LNCaP clone FGC (cell line): ENCODE measurements at places on chromosomes 6 and 20.
A peak's percentile ranks its signal among the peaks of the same experiment; 100 is the strongest.

DNA sequence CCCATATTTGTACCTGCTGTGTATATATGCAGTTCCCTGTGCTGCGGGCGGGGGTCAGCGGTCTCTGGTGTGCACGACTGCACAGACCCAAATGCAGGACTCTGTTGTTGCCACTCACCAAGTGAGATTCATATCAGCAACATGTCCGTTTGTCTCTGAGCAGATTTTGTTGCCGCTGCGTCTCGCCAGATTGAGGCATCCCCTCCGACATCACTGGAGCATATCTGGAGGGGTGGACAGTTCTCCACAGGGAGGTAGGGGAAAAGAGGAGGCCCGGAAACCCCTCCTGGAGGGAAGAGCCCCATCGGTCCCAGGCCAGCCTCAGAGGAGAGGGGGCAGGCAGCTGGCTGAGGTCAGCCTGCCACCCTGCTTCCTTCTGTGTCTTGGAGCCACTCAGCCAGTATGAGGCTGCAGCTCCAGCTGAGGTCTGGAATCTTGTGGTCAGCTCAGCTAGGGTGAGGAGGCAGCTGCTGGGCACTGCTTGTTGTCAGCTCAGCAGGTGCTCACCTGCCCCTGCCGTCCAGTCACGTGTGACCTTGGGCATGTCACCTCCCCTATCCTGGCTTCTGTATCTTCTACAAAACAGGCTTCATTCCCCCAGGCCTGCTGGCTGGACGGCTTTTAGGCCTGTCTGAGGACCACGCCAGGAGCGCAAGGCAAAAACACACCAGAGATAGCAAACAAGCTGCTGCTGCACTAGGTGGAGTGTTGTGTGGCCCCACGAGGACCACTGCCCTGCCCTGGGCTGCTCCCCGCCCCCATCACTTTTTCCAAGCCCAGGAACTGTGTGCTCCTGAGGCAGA is 47.1 kb downstream of the HNF4A start:
- no peak for DNase-seq

- no peak for DNase-seq
Observed at GRCh38 chr20:1298888-1299511, 29.9 kb downstream of the SDCBP2 start.

DNA sequence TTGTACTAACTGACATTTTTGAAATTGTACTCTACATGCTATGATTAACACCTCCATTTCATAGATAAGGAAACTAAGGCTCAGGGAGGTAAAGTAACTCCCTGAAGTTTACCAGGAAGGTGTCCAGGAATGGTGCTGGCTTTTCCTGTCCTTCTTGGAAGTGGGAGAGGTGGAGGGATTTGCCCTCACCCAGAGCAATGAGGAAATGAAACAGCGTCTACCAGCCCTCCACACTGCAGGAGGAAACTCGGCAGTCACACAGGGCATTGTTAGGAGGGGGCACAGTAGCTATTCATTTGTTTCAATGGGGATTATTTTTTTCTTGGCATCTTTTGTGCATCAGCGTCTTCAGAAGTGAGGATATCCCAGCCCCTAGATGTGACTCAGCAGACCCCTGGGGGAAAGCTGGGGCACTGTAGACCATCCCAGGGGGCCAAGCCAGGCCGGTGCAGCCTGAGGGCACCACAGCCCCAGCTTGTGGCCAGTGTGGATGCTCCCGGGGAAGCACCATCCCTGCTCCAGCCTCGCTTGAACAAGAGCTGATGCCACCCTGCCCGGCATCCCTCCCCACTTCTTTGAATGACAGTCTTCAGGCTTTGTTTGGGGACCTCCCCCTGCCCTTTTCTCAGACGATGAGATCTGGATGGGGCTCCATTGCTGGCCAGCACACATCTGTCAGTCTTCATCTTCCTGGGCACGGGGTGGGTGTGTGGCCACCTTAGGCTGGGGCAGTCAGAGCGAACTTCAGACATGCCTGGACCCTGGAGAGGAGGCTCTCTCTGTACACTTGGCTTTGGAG is 224.4 kb upstream of the PMEPA1 start:
- no peak for DNase-seq

DNA sequence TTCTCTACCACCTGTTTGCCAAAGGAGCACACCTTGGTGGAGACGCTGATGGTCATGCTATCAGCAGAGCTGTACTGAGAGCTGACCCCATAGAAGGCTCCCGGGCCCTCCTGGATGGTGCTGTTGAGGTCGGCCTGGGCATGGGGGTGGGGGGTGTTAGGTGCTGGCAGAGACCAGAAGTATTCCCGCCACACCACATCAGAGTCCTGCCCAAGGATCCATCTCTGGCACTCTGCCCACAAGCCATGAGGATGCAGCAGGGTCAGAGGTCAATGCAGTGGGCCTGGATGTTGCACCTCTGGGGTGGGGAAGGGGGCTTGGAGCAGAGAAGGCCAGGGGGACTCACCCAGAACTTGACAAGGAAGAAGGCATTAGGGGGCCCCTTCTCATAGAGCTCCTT is 7.4 kb downstream of the RPL10A start:
- no peak for DNase-seq

DNA sequence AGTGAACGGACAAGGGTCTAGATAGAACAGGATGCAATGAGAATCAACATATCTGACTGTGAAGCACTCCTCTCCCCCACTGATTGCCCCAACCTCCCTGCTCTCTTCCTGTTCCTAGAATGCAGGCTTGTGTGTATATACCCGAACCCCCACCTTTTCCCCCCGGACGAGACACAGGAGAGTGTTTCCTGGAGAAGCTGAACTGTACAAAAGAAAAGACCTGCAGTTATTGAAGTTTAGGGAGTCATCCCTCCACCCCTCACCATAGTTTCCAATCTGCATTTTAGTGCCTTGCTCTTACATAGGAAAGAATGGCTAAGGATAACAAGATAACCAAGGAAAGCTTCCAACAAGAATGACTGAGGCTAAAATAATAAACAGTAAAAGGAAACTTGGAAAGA is 55.5 kb upstream of the PDE10A start:
- no peak for DNase-seq

DNA sequence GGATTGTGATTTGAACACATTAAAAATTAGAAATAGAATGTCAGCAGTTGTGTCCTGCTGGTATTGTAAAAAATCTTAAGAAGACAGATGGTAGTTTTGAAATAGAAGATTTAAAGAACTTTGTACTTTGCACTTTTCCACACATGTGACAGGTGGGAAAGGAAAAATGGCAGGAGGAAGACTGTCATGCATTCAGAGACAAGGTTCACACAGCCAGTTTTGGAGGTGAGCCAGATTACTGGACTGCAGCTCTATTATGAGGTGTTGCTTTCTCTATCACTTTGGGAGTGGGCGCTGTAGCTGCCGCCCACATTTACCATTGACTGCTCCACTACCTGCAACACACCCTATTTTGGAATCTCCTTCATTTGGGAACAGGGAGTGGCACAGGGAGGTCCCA is 12.1 kb upstream of the NDUFAF4 start:
- DNase-seq: no peak

DNA sequence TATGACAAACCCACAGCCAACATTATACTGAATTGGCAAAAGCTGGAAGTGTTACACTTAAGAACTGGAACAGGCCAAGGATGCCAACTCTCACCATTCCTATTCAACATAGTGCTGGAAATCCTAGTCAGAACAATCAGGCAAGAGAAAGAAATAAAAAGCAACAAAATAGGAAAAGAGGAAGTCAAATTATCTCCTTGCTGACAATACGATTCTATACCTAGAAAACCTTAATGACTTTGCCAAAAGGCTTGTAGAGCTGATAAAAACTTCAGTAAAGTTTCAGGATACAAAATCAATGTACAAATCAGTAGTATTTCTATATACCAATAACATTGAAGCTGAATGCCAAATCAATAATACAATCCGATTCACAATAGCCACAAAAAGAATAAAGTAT is 32.4 kb downstream of the OR5V1 start:
- DNase-seq: no peak

GRCh38 chr20:25314497-25315417 is 66.9 kb downstream of the PYGB start:
- no peak for DNase-seq

- no peak for DNase-seq
Observed at GRCh38 chr20:34517114-34517505, 888 bp downstream of the DYNLRB1 start.

DNA sequence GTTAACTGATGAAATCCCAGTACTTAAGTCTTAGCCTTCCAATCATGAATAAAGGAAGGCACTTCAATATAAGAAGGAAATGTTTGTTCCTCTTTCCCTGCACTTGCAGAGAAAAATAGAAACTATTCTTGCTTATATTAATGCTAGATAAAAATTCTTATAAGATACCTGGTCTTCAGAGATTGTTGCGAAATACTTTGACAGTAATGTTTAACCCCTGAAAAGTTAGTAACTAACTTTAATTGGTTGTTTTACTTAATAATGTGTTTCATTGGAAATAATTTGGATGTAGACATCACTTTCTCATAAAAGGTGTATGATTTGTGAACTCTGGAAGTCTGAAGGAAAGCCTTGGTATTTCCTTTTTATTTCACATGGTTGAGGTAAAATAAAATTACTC is 294.2 kb upstream of the SYNCRIP start:
- no peak for DNase-seq

- DNase-seq: no peak
Observed at GRCh38 chr20:38982291-38982690, 20.1 kb downstream of the DHX35 start.

DNA sequence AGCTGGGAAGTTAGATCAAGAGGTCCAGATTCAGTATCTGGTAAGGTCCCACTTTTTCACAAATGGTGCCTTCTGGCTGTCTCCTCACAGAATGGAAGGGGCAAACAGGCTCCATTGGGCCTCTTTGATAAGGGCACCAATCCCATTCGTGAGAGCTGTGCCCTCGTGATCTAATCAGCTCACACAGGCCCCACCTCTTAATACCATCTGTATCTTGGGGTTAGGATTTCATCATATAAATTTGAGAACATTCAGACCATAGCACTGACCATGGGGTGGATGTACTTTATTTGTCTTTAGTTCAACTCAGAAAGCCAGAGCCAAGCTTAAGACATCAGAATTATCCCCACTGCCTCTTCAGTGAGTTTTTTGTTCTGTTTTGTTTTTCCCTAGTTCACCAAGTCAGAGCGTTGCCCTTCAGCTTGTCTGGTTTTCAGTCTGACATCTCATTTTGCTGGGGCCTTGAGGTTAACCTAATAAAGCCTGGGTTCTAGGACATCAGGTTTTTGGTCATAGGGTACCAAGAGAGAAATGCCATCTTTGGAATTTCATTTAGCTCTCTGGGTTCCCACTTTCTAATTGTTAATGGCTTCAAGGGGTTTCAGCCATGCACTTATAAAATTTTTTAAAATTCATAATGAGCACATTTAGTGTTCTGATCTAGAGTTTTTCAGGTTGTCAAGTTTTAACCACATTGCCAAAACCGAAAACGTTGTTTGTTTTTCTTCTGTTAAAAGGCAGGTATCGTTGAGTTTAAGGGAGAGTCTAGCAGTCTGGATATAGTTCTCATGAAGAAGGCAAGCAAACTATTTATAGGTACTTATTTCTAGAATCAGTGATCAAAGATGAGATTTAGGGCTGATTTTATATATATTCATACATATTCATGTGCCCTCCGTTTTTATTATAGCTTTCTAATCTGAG is 19.0 kb downstream of the SENP6 start:
- DNase-seq: no peak

DNA sequence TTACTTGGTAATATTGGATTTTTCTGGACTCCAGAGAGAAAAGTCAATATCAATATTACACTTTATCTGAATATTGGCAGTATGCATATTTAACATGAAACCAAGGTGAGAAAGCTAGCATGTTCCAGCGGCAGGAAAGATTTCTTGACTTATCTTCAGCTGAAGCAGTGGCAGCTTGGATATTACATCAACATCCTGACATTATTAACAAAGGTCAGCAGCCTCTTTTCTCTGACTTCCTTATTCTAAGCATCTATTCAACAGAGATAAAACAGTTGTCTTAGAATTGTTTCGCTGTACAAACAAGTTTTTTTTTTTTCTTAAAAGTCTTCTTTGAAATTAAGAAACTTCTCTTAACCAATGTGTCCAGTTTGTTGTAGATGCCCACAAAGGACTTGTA is 11.8 kb downstream of the DCBLD1 start:
- DNase-seq: no peak

- no peak for DNase-seq
Observed at GRCh38 chr6:142700671-142701312, 244.2 kb downstream of the HIVEP2 start.

GRCh38 chr6:148451690-148452089 is 109.1 kb downstream of the SASH1 start:
- DNase-seq: no peak

GRCh38 chr20:61313396-61313795 is 61.3 kb downstream of the CDH4 start:
- no peak for DNase-seq

DNA sequence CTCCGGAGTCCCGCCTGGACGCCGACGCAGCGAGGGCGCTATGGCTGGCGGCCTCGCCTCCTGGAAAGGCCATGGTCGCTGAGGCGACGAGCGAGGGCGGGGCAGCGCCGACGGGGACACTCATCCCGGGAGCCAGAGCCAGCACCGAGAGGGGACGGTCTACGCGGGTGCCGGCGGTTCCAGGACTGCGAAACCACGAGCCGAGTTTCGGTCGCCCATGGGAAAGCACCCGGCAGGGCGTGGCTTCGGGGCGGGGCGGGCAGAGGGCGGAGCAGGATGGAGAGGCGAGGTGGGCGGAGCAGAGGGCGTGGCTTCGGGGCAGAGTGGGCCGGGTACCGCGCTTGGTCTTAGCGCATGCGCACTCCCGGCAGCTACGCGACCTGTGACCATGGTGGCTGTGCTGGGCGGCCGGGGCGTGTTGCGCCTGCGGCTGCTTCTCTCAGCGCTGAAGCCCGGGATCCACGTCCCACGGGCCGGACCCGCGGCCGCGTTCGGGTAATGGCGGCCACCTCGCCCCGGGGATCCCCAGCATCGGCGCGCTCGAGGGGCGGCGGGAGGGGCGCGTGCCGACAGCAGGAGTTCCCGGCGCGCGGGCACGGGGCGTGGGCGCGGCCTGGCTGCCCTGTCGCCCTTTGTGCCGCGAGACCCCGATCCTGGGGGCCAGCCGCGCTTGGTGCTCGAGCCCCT is at the start of gene BPHL:
Gene BPHL (plus strand): TSS at position 359 of the 687 bp plus-strand sequence. CDS start 30 bp downstream, at position 389.
- DNase-seq: peak; percentile 64

DNA sequence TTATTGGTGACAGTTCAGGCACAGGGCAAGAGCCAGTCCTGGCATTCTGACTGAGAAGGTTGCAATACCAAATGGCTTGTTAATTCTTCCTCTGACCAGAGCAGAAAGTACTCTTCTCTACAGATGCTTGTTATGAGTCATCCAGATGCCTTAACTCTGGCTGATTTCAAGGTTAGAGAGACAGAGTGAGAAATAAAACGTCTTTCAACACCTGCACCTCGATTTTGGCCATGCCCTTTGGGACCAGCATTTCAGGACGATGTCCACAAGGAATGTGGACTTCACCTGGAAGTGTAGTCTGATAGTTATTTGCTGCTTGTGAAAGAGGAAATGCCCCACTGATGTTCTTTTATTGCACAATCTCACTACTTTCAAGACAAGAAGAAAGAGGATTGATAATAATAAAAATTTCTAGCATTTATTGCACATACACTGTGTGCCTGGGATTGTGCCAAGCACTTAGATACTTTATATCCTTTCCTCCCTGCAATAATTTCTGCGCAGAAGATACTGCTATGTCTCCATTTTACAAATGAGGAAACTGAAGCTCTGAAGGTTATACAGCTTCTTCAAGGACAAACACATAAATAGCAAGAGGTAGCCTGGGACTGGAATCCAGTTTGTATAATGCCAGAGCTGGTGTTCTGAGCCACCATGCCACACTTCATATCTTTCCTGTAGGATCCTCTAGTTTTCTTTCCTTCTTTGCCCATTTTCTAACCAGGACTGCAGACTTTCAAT is 33.5 kb upstream of the MCM3 start:
- DNase-seq: no peak

GRCh38 chr6:167047554-167047953 is 48.4 kb downstream of the CEP43 start:
- DNase-seq: no peak
